ENCODE measurements at places on chromosomes 3 and 15.

DNA sequence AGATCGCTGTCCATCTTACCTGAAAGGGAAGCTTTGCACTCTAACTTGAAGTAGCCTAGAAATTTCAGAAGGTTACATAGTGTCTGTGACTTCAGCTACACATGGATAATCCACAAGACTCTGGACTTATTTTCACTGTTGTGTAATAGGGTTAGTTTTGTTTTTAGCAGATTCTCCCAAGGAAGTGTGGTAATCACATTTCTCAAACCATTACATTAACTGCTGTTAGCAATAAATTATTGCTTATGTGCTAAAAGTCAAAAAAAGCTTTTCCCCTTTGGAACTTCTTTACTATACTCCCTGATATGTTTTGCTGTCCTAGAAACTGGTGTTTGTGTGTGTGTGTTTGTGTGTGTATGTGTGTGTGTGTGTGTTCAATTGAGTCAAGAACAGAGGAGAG, 351.8 kb upstream of the TPRG1 start:
- no peak for DNase-seq

DNA sequence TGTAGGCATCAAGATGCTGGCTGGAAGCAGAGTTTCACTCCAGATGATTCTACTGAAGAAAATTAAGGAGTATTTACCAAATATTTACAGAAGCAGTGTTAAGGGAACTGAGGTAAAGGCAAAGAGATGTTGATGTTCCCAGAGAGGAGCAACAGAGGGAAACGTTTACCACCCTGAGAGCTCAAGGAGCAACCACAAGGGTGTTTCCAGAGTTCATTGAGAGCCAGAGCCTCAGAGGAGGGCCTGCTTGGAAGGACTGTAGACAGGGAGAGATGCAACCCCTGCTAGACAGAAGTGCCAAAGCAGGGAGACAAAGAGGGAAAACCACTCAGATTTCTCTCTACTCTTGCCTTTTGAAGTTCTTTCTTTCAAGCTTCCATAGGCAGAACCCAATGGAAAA, 474.5 kb downstream of the RBMS3 start:
- no peak for DNase-seq

GRCh38 chr3:64368257-64369020, 143.2 kb upstream of the PRICKLE2 start:
- no peak for DNase-seq

DNA sequence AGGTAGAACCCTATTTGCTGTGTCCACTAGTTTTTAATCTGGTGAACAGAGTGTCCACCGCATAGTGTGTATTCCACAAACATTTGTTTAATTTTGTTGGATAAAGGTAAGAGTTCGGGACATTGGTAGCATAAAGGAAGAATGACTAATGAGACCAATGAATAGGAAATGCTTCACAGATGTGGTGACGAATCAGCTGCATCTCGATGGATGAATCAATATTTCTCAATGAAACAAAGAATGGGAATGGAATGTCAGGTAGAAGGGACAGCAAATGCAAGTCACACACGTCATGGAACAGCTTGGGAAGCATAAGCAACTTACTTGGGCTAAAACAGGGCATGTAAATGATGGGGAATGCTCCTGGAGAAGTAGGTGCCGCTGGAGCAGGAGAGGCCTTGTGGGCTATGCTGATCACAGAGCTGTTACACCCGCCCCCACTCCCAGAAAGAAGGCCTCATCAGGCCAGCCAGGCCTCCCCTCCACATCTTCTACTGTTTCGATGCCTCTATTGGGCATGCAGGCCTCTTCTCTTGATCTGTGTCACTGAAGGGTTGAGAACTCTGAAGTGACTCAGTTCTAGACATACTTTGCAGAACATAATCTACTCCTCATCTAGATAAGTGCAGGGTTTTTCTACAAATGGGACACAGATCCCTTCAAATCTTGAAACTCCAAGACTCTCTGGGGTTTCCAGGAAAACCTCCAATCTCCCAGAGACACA, 120.0 kb upstream of the GADL1 start:
- DNase-seq = no peak

GRCh38 chr3:141853081-141853601, 23.3 kb upstream of the ATP1B3 start:
- no peak for DNase-seq

DNA sequence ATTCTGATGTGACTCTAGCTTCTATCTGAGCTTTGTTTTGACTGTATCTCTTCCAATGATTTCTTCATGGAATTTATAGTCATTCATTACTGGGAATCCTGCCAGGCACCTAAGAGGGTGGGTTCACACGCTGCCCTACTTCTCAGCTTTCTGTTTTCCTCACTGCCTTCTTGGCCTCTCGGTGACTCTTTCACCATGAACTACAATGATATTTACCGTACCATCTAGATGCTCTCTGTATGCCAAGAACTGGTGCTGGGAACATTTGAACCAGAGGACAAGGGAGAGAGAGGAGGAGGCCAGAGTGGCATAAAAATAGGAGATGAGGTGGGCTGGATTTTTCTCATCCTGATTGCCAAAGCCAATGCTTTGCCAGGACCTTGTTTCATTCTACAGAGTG, 280.0 kb upstream of the P2RY1 start:
- DNase-seq = no peak

DNA sequence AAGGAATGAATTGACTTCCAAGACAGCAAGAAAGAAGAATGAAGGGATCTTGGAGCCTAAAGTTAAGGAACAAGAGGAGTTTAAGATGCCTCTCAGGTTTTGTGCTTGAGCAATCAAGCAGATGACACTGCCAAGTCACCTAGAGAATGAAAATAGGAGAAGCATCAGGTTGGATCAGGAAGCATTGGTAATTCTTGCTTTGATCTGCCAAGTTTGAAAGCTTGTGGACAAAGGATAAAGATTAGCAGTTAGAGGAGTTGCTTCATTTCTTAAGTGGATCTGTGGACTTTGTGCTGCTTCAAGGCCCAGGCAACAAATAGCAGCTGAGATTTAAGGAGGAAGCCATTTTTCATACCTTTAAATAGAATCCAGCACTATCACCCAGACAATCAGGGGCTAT, 35.6 kb downstream of the FRMD5 start:
- DNase-seq = no peak

DNA sequence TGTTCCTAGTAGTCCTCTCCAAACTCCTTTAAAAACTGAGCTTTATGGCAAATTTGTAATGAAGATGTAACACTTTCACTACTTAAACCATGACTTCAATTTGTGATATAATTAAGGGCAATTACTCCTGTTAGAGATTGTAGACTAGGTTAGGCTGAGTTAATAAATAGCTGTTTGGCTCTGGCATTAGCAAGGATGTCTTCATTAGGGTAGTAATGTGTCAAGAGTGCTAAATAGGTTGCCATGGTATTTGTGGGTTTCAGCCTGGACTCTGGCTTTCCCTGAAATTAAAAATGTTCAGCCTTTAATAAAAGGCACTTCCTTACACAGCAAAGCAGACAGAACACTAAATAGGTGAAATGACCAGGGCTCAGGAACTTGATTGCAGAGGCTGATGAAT, 71.9 kb downstream of the GHSR start:
- DNase-seq = no peak
